ENCODE measurements at places on chromosomes 4 and X.

DNA sequence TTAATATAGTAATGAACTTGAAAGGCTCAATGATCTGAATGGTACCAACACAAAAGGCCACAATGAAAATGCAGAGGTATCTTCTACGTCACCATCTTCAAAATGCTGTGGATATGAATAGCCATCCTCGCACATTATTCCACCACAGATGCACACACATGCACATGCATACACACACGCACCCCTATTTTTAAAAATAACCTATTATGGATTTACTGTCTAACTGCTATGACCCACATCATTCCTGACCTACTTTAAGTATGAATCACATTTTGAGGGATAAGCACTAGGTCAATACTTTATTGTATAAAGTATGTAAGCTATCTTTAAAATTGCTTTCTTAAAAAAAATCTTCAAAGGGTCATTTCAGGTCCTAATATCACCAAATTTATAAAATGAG, 24.4 kb upstream of the CORIN start:
- no peak for DNase-seq

GRCh38 chrX:65755786-65756185, 88.3 kb downstream of the MSN start:
- no peak for DNase-seq

DNA sequence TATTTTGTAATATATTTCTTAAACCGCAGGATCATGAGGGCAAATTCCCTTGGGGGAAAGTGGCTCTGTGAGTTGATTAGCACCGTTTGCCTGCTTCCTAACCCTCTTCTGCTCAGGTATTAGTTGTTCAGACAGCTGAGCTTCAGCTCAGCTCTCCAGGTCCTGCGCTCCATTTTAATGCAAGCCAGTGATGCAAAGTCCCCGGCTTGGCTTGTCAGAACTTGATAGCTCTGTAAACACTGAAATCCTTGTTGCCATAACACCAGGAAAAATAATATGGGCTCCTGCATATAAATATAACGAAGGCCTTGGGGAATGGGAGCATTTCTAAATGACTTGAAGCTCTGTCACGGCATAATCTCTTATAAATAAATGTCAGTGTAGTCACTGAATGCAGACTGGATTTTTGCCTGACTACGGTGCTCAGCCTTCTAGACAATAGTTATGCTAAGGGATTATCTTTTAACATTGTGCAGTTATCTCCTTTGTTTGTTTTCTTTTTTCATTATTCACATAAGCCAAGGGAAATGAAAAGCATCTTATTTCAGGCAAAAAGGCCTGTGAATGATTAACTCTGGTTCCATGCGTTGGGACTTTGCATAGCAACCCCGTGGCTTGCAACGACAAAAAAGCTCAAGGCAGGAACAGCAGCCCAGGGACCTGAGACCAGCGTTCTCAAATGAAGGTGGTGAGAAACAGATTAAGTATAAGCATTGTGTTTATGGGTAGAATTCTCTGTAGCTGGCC, 253.2 kb downstream of the SPRY1 start:
- DNase-seq: no peak

DNA sequence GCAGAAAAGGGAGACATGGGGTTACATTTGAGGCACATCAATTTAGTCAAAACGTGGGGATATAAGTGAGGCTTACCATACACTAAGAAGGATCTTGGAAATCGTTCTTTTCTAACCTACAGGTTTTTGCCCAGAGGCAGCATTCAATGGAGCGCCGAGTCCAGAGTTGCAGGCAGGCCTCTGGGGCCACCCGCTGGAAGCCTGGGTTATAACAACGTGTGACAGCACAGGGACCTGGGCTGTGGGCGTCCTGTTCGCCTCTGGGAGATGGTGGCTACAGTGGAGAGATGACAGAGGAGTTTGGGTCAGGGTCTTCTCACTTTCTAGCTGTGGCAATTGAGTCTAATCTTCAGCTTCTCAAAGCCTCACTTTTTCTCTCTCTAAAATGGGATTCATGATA, 53.9 kb downstream of the ENPP6 start:
- DNase-seq: peak; percentile 50

- peak; percentile 80 for DNase-seq
Measured at GRCh38 chr4:1693131-1693896, 9.2 kb upstream of the FAM53A start.

GRCh38 chr4:96342196-96342595, 502.3 kb downstream of the PDHA2 start:
- DNase-seq: no peak

GRCh38 chr4:1463088-1463926, 57.1 kb upstream of the NKX1-1 start:
- no peak for DNase-seq

DNA sequence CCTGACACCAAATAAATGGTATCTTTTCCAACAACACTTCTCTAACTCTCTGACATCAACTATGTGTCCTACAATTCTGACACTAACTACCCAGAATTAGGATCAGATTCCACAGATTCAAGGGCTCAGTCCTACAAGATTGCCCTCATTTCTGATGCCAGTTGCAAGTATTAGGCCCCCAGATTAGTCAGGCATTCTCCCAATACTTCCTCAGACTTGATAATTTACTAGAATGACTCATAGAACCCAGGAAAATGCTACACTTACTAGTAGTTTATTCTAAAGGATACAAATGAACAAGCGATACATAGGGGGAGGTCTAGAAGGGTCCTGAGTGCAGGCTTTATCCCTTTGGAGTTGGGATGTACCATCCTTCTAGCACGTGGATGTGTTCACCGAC, 8.5 kb downstream of the TIGD2 start:
- DNase-seq: no peak

DNA sequence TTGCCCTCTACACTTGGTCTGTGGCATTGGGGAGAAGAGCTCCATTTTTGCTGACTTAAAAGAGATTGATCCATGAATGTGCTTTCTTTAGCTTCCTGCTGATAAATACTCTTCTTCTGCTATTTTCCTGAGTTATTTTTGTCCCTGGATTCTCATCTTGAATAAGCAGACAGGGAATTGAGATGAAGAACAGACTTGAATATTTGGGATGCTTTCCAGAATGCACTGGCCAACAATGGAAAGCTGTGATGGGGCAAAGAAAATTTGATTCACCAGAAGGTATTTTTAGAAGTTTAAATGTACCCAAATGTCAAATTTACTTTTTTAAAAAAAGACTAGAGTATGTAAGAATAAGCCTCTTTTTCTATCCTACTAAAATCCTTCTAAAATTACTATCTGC, 309.9 kb upstream of the PPP1R2C start:
- no peak for DNase-seq

GRCh38 chr4:6058531-6059374, 40.5 kb upstream of the C4orf50 start:
- DNase-seq: no peak

DNA sequence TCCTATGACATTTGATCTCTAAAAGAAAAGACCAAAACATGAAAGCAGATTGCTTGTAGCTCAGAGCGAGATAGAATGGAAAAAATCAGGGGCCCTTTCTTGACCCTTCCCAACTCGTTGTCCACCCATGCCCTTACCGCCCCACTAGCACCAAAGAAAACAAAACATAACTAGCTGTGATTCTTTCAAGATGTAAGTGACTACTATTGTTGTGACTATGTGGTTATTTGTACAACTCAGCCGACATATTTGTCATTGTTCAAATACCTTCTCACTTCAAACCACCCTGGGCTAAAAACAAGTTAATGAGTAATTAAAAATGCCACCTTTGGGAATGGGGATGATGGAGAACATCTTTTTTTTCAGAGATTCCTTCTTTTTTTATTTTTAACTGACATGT, 171.2 kb upstream of the GPC4 start:
- no peak for DNase-seq

- no peak for DNase-seq
Measured at GRCh38 chr4:78704981-78705683, 71.0 kb upstream of the BMP2K start.

DNA sequence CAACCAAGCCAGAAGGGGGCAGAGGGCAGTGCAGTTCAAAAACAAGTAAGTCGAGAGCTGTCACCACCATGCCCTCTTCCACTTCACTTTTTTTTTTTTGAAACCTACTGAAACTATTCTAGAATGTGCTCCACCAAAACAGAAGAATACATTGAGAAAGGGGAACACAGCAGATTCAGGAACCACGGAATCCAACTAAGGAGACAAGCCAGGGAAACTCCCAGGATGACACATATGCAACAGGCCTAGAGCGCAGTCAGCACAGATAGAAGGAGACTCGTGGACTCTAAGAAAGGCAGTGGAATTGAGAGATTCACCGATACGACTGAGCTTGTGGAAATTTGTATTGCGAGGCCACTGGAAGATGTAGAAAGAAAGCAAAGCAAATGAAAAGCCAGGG, 66.1 kb downstream of the PHKA2 start:
- no peak for DNase-seq

DNA sequence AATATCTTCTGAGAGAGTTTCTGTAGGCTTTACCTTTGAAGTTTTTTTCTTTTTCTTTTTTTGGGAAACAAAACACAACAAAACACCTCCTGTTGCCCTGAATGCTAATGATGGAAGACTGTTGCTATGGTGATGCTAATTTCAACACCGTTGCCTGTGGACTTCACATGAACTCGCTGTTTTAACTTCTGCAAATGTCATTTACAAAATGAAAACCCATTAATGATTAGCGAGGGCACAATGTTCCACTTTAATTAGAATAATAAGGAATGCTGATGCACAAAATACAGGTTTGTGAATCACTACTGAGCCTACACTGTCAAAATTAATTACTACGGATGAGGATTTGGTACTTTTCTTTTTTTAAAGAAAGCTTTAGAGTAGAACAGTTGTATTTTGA, 227.1 kb upstream of the FTHL17 start:
- DNase-seq: no peak

GRCh38 chrX:71532078-71532752, 689 bp upstream of the OGT start:
- DNase-seq: peak; percentile 15

GRCh38 chr4:83703752-83704151, 167.8 kb downstream of the GPAT3 start:
- DNase-seq: no peak

GRCh38 chrX:8897259-8897658, 96.1 kb upstream of the FAM9A start:
- DNase-seq: no peak

GRCh38 chr4:5019274-5019673, at the start of gene CYTL1:
TSS of gene CYTL1 (minus strand) at chr4:5019458. CDS start at chr4:5019445, 13 bp downstream.
- no peak for DNase-seq

- DNase-seq: no peak
Measured at GRCh38 chrX:7746856-7747255, 96.1 kb upstream of the VCX start.

DNA sequence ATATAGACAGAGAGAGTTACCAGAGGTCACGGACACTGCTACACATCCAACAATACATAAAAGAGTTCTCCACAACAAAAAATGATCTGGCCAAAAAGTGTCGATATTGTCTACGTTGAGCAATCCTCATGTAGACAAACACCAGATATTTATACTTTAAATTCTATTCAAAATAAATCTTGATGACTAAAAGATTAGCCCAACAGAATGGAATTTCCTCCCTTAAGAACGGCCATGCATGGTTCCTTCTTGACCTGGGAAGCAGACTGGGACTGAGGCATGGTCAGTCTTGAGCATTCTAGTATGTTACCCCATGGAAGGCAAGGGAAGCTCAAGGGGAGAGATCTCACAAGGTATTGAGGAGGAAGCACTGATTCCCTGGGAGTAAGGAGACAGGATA, 43.5 kb downstream of the LHFPL1 start:
- no peak for DNase-seq

- DNase-seq: no peak
Measured at GRCh38 chrX:34875204-34875603, 67.4 kb upstream of the FAM47B start.

DNA sequence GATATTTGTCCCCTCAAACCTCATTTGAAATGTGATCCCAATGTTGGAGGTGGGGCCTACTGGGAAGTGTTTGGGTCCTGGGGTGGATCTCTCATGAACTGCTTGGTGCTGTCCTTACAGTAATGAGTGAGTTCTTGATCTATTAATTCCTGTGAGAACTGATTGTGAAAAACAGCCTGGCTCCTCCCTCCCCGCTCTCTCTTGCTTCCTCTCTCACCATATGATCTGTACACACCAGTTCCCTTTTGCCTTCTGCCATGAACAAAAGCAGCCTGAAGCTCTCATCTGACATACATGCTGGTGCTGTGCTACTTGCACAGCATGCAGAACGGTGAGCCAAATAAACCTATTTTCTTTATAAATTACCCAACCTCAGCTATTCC, 11.2 kb upstream of the YIPF7 start:
- no peak for DNase-seq

DNA sequence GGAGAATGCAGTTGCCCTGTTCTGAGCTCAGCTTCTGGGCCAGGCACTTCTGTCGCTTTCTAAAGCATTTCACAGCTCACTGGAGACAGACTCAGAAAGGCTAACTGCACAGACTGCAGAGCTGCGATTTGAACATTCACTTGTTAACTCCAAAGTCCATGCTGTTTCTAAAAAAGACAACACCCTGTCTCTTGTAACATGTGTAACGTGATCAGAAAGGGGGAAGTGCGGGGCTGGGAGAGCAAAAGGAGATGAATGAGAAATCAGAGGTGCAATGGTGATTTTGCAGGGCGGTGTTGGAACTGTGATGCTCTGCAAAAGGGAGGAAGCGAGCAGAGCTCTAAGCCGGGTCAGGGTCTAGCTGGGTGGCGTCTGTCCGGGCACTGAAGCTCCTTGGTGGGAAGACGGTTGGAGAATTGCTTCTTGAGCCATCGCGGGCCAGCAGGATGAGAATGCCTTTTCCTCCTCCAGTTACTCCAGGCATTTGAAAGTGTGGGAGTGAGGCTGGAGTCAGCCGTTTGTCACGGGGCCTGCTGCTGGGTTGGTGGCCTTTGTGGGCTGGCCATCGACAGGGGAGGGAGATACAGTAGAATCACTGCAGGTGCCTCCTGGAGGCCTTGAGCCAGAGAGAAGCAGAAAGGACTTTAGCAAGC, 20.3 kb downstream of the TBC1D14 start:
- no peak for DNase-seq

GRCh38 chr4:168795346-168795745, 214.7 kb downstream of the CBR4 start:
- no peak for DNase-seq

- peak; percentile 42 for DNase-seq
Measured at GRCh38 chrX:140141444-140142029, 176.2 kb upstream of the CXorf66 start.

- no peak for DNase-seq
Measured at GRCh38 chr4:125891597-125892258, 577.0 kb downstream of the FAT4 start.
